Activated CD4-positive, alpha-beta memory T cell treated with anti-CD3 and anti-CD28 coated beads, Interleukin-2, amount 10 ng/mL, durations not matched to agents 7 days and 5 days (primary cell): ENCODE measurements at places on chromosomes 12 and 14. TPM values are rescaled to one million over a fixed set of nuclear protein-coding genes. Genes with fewer than 3 reads are reported as not detected.

Gene NOXRED1
- 0.35 TPM for total RNA-seq

Gene TMEM30B
- total RNA-seq, result 0.60 TPM

Gene FBLN5
- 2.0 TPM for total RNA-seq

Gene METTL17
- total RNA-seq, result 82.0 TPM

Gene CPSF2
- 79.3 TPM for total RNA-seq

Gene KRT1
- total RNA-seq, result 0.30 TPM

Gene FAM186B
- not detected for total RNA-seq

Gene EIF2S3B
- total RNA-seq, result 1.4 TPM

Gene MUCL1
- total RNA-seq, result not detected

Gene LALBA
- not detected for total RNA-seq

Gene B3GNT4
- 2.8 TPM for total RNA-seq

Gene RHEBL1
- 14.8 TPM for total RNA-seq

Gene HNF1A
- total RNA-seq, result not detected

Gene CCNT1
- 56.9 TPM for total RNA-seq

Gene CLEC1A
- total RNA-seq, result not detected

Gene CISTR
- total RNA-seq, result not detected

Gene EPYC
- not detected for total RNA-seq
